ENCODE measurements at places on chromosomes 1 and 21. TPM values are rescaled to one million over a fixed set of nuclear protein-coding genes. Genes with fewer than 3 reads are reported as not detected.

Gene IL20
- total RNA-seq, result not detected

Gene SOX13
- total RNA-seq, result 8.2 TPM

Gene PADI4
- total RNA-seq, result not detected

Gene SPRR2F
- not detected for total RNA-seq

Gene TTC13
- total RNA-seq, result 8.3 TPM

Gene CHIA
- not detected for total RNA-seq

DNA sequence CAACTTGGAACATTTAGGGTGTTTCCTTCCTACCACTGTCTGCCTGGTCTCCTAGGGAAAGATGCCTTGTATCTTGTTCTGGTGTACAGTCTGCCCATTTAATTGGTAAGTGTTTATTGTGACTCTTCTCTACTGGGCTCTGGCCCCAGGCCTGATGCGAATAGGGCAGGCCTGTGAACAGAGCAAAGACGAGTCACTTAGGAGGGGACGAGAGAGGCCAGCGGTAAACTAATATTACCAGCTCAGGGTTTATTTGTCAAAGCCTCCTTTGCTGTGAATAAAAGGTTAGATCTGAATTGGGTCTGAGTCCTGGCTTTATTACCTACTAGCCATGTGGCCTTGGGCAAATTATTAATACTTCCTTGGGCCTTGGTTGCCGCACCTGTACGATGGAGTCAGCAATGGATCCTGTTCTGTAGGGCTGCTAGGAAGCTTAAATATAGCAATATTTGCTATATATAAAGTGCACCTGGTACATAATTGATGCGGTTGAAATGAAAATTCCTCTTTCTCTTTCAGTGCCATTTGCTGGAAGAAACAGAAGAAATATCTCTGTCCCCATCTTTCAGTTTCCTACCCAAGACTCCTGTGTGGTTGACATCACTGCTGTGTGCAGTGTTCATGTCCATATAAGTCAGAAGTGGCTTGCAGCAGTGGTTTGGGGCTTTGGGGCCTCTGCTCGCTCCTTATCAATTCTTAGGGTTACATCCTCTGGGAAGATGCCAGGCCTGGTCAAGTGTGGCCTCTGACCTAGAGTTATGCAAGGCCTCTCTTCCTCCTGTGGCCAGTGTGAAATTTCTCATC is 32.4 kb downstream of the MAPKAPK2 start:
- DNase-seq, result no peak

DNA sequence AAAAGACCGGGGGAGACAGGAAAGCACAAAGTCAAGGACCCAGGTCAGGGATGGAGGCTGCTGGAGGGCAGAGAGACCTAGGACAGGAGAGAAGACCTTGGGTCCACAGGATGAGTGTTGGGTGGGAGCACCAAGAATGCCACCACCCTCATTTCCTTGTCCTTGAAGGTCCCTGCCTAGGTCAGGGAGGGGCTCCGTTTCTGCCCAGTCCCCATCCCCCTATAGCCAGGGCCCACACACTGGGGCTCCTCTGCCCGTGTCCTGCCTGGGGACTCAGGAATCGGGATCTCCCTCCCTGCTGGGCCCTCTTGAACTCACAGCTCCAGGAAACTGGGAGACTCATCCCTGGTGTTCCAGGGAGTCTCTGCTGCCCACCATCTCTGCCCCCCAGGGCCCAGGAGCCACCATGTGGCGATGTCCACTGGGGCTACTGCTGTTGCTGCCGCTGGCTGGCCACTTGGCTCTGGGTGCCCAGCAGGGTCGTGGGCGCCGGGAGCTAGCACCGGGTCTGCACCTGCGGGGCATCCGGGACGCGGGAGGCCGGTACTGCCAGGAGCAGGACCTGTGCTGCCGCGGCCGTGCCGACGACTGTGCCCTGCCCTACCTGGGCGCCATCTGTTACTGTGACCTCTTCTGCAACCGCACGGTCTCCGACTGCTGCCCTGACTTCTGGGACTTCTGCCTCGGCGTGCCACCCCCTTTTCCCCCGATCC is 584 bp downstream of the TINAGL1 start:
- no peak for DNase-seq

- no peak for DNase-seq
These were observed 28.3 kb downstream of the EPHA8 start for GRCh38 chr1:22591576-22591975.

DNA sequence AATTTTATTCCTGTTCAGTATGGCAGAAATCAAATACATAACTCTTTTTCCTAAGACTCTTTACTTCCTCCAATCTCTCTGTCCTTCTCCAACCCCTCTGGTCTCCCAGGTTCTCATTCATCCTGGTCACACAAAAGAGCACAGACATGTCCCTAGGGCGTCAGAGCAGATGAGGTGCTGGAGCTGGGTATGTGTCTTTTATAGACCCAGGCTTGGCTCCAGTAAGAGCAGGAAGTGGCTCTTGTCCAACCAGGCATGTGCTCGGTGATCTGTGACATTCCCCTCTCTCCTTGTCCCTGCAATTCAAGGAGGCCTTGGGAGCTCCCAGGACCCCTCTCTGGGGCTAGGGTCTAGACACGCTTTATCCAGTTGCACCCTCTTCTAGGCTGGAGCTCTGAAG is 18.0 kb upstream of the LCE2D start:
- DNase-seq, result no peak

DNA sequence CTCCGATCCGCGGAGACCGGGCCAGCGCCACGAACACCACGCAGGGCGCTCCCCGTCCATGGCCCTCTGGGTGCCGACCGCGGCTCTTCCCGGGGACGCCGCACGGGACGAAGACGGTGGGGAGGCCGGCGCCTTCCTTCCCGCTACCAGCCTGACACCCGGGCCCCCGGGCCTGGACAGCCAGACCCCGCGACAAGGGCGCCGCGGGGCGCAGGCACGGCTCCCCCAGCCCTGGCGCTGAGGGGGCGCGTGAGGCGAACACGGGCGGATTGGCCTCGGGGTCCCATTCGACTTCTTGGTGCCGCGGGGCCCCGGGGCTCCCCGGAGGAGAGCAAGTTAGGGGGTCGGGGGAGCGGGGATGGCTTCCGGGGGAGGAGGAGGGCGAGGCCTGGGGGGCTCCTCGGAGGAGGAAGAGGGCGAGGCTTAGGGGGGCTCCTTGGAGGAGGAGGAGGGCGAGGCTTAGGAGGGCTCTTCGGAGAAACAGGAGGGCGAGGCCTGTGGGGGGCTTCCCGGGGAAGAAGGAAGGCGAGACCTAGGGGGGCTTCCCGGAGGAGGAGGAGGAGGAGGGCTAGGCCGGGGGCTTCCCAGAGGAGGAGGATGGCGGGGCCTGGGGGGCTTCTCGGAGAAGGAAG is 537 bp upstream of the KLHL17 start:
- no peak for DNase-seq

DNA sequence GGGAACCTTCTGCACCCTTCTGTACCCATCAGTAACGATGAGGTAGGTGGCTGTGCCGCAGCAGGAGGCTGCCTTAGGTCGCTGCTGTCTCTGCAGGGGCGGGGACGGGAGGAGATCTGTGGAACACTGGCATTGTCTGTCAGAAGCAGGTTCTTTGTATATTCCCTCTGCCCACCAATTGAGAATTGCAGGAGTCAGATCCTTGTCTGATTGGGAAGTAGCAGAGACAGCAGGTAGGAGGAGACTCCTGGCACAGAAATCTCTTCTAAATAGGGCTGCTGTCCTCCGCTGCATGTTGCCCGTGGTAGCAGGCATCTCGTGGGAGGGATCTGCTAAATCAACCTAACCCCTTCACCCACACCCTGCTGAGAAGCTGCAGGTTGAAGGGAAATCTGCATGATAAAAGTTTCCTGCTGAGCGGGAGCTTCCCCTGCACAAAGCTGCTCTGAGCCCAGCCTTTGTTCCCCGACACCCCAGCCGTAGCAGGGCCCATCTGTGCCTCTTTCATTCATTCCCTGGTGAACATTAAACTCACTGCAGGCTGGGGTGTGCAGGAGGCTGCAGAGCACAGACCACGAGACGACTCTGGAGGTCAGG is 15.9 kb downstream of the SARS1 start:
- DNase-seq, result no peak

Measured in kidney epithelial cell (primary cell).